ENCODE measurements at places on chromosomes 4 and X. TPM values are rescaled to one million over a fixed set of nuclear protein-coding genes. Genes with fewer than 3 reads are reported as not detected.

RHOXF2 gene
- total RNA-seq, result not detected

CT47B1 gene
- total RNA-seq, result not detected

SMIM10 gene
- total RNA-seq, result 12.6 TPM

TRIM2 gene
- total RNA-seq, result 18.4 TPM

CLTRN gene
- total RNA-seq, result 2.8 TPM

DNA sequence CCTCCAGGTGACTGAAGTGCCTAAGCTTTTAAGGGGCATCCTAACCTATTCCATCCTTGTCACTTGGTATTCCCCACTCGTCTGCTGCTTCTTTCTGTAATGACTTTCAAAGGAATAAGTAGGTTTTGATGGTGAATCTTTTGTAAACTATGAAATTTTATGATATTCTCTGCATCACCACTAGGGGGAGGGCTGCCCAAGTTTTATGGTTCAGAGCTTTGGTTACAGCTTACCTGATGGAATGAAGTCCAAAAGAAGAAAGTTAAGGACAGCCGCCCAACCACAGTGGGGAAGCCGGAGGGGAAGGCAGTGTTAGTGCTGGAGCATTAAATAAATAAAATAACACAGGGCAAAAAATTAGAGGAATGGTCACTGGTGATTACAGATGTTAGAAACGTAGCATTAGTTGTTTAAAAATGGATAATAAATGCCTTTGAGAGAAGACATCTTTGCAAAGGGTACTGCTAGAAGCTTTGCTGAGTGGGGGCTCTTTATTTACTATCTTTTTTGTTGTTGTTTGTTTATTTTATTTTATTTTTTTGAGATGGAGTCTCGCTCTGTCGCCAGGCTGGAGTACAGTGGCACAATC lies 204.9 kb downstream of the GBA3 start:
- DNase-seq, result peak; percentile 17

- peak; percentile 46 for DNase-seq
Observed at GRCh38 chr4:23135792-23136645, 443.3 kb downstream of the GBA3 start.

GRCh38 chr4:183249854-183250253 lies 70.2 kb downstream of the CLDN22 start:
- DNase-seq, result peak; percentile 42

DNA sequence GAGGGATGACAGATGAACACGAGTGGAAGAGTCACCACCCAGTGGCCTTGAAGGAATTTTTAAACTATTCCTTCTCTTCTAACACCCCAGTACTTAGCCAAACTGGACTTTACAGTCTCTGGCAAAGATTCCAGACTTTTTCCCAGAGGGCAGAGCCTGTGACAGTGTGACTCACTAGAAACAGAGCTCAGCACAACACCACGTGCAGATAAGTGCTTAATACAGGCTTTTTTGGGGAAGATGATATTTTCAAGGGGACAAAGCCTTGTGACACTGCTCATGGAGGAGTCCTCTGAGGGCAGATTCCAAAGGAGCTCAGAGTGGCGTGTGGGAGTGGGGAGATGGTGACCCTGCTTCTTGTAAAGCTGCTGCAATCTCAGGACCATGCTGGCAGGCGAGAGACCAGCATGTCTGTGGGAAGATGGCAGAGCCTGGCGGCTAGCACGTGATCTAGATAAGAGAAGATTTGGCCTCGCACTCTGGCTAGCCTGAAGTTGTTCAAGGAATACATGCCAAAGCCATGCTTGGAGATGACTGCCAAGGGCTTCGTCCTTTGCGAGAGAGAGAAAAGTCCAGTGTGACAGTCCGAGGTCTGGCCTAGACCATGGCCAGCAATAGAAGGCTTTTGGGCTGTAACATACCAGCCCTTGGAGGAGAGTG lies 2.4 kb downstream of the RAB33A start:
- peak; percentile 92 for DNase-seq

DNA sequence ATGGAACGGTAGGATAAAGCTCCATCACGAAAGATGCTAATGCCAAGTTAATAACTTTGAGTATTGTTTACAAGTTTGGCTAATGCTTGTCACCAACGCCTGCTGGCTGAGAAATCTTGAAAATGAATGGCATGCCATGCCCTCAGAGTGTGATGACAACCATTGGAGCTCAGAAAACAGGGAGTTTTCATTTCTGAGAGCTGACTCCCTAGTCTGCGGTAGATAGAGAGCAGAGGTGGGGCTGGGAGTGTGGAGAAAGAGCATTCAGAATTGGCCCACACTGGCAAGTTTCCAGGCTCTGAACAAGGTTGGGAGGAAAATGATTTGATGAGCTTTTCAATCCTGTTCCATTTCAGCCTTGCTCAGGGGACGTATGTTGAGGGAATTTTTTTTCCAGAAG lies 183.9 kb downstream of the CPEB2 start:
- DNase-seq, result peak; percentile 63

- DNase-seq, result no peak
Observed at GRCh38 chr4:6012200-6012599, 6.0 kb downstream of the C4orf50 start.

DNA sequence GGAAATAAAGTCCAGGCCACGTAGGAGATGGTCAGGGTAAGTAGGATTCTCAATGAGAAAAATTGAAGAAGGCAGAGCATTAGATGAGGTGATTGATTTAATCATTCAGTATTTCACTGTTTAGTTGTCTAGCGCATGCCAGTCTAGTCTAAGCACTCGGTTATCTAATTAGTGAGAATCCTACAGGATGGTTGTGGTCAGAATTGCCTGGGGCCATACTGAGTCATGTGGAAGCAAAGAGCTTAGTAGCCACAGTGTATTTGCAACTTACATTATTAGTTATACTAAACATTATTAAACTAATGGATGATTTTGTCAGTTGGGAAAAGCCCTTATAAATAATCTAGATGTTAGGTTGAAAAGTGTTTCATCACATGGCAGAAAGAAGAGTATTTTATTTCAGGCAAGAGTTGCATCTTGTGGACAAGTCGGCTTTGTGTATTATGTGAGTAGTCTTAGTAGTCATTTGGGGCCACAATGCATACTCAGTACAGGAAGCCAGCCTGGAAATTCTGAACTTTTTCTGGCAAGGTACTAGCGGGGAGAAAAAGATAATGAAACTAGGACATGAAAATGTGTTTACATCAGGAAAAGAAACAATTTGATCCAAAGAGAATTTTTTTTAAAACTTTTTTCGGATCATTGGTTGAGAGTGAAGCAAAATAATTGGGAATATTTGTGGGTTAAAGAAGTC lies 31.9 kb downstream of the CPEB2 start:
- DNase-seq, result peak; percentile 97

- DNase-seq, result no peak
Observed at GRCh38 chr4:108068442-108068841, 78.8 kb downstream of the HADH start.

DNA sequence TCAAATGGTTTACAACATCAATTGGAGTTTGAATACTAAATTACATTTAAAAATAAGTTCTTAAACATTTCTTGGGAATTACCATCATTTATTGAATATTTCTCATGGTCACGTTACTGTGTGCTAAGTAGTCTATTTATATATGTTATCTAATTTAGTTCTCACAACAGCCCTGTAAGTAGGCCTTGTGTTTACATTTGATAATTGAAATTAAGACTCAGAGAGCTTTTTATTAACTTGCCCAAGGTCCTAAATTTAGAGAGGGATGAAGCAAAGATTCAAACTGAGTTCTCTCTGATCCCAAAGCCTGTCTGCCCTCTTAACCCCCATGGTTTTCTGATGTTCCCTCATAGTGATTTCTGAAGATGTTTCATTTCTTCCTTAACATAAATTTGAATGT lies 103.7 kb downstream of the CEP135 start:
- DNase-seq, result no peak

DNA sequence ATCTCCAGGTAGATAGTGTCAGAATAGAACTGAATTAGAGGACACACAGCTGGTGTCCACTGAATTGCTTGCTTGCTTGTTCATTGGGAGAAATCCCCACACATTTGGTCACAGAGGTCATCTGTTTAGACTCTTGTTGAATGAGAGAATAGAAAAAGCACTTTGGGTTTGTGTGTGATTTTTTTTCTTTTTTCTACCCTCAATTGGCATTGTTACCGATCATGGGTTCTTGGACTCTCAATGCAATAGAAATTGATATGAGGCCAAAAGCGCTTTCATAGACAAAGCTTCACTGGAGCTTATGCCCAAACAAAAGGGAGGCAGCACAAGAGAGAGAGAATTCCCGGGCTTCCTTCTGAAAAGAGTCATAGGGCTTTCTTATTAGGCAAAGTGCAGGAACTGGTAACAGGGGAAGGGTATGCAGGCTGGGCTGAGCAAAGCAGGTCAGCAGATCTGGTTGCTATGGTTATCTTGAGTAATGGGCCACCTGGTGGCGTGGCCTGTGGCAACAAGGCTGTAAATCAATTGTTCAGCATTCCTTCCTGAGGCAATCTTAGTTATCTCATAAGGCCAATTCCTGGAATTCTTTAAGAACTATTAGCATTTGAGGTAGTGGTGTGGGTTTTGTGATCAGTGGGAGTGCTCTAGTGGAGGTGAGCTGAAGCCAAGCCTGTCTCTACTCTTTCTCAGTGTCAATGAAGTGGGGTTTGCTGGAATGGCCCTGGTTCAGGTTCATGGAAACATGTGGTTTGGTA lies 5.3 kb upstream of the GPR82 start:
- DNase-seq, result peak; percentile 16

DNA sequence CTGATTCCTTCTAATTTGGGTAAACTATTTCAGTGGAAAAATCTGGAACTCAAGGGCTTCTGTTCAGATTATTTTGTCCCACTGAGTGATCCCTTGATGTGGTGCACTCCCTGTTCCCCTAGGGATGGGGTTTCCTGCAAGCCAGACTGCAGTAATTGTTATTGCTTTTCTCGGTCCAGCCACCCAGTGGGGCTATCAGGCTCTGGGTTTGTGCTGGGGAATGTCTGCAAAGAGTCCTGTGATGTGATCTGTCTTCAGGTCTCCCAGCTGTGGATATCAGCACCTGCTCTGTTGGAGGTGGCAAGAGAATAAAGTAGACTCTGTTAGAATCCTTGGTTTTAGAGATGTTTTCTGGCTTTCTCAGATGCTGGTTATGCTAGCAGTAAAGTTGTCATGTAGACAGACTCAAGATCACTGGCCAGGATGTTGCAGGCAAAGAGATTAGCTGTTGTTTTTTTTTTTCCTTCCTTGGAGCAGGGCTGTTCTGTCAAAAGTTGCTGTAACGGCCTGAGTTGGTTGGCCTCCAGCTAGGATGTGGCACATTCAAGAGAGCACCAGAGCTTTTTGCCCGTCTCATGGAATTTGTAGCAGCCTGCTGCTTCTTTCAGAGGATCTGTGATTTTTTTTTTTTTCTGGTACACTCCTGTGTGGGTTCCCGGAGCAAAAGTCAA lies 1314.0 kb downstream of the PCDH19 start:
- DNase-seq, result no peak

DNA sequence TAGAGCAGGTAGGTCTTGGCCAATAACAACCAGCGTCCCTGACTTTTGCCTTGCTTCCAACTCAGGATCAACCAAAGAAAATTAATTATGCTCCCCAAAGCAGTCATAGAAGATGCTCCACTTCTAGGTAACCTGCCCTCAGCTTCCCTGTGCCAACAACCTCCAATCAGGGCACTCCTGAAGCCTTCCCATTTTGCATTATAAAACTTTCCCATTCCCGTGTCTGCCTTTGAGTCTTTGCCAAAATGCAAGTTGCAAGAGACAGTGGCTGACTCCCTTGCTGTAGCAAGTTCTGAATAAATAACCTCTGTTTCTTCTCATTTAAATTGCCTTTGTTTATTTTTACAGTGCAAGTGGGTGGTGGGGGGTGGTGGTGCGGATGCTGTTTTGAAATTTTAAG lies 418.0 kb downstream of the PACRGL start:
- peak; percentile 15 for DNase-seq

- no peak for DNase-seq
Observed at GRCh38 chr4:48705609-48706008, 74.5 kb downstream of the FRYL start.

- no peak for DNase-seq
Observed at GRCh38 chr4:87884976-87885549, 52.3 kb downstream of the MEPE start.

GRCh38 chrX:123084797-123085196 lies 99.3 kb upstream of the GRIA3 start:
- peak; percentile 55 for DNase-seq

Data from M059J (cell line).